COLO829 (cell line): ENCODE measurements at places on chromosomes 4 and X.

DNA sequence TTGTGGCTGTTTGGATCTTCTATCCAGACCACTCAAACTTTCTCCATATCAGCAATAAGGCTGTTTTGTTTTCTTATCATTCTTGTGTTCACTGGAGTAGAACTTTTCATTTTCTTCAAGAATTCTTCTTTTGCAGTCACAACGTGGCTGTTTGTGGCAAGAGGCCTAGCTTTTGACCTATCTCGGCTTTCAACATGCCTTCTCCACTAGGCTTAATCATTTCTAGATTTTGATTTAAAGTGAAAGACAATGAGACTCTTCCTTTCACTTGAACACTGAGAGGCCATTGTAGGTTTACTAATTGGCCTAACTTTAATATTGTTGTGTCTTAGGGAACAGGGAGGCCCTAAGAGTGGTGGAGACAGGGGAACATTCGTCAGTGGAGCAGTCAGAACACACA, 19.1 kb downstream of the FGF2 start:
- DNase-seq = no peak

GRCh38 chr4:140156529-140157171, 2.7 kb upstream of the MAML3 start:
- DNase-seq = no peak

- DNase-seq = no peak
Measured at GRCh38 chr4:20615486-20616260, 84.6 kb upstream of the PACRGL start.

DNA sequence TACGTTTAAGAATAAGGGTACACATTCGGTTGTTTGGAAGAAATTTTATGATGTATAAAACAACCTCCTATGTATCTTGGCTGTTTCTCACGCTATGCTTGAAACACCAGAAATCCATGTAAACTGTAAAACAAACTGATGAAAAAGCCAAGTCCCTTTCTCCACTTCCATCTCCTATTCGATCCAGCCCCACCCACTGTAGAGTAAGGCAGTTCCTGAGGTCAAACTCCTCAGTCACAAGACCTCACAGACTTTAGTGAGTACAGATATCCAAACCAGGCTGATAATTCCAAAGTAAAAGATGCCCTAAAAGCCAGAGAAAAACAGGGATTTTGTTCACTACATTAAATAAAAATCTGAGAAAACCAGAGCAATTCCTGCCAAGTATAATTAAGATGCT, 45.6 kb downstream of the ARHGEF38 start:
- no peak for DNase-seq

DNA sequence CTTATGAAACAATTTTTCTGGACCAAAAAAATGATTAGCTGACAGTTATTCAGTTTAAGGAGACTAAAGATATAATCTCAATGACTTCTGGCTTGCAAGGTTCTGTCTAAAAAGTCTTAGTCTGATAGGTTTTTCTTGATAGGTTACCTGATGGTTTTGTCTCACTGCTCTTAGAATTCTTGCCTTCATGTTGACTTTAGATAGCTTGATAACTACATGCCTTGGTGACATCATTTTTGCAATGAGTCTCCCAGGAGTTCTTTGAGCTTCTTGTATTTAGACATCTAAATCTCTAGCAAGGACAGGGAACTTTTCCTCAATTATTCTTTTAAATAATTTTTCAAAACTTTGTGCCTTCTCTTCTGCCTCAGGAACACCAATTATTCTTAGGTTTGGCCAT, 1965.3 kb downstream of the ARAP2 start:
- DNase-seq = no peak

GRCh38 chr4:8285143-8285975, 15.8 kb downstream of the HTRA3 start:
- DNase-seq = no peak

DNA sequence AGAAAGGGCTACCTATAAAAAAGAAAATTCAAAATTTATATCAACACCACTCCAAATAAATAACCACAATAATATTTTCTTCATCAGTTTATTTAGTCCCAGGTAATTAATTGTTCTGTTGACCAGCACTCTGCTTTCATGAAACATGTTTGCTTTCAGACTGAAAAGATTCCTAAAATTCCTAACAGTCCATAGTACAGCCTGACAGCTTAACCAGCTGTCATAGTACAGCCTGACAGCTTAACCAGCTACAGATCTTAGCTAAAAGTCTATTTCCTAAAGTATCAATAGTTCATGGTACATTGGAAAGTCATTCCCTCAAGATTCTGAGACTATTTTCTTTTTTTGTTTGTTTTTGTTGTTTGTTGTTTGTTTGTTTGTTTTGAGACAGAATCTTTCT, 144.1 kb upstream of the DDX53 start:
- no peak for DNase-seq

DNA sequence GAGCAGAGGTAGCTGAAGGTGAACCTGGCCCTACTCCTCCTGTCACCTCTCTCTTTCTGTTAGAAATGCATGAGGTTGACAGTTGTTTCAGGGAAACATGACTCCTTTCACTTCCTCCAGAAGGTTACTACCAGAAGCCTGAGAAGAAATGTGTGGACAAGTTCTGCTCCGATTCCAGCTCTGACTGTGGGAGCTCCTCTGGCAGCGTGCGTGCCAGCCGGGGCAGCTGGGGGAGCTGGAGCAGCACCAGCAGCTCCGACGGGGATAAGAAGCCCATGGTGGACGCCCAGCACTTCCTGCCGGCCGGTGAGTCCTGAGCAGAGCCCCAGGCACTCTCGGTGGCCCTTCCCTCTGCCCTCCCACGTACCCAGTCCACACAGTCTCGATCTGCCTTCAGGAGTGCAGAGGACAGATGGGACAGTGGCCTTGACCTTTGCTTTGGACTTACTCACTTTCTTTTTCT, 61.3 kb upstream of the TLR2 start:
- no peak for DNase-seq

GRCh38 chr4:3291969-3292570, 751 bp upstream of the RGS12 start:
- no peak for DNase-seq

- peak; percentile 84 for DNase-seq
Measured at GRCh38 chr4:152970102-152970820, 34.1 kb downstream of the FHDC1 start.

- no peak for DNase-seq
Measured at GRCh38 chr4:16593386-16593785, 305.1 kb downstream of the LDB2 start.

DNA sequence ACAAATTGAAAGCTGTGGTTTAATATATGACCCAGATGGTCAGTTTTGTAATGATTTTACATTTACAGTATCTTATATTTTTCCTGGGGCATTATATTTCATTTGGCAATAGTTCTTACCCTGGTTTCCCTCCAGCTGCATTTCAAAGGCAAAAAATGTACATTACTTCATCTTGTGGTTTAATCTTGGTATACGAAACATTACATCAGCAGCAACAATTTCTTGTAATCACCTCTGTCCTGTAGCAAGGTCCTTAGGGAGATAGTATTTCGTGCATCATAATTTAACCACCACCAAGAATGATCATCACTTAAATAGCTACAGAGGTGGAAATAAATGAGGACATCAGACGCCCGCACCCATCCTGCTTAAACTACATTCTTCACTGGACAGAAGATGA, 48.8 kb downstream of the HS6ST2 start:
- DNase-seq = no peak

- DNase-seq = no peak
Measured at GRCh38 chr4:107740950-107741701, 21.1 kb upstream of the PAPSS1 start.

GRCh38 chr4:25727711-25728493, 72.3 kb downstream of the SLC34A2 start:
- no peak for DNase-seq

- no peak for DNase-seq
Measured at GRCh38 chr4:141576585-141577110, 59.7 kb upstream of the IL15 start.

DNA sequence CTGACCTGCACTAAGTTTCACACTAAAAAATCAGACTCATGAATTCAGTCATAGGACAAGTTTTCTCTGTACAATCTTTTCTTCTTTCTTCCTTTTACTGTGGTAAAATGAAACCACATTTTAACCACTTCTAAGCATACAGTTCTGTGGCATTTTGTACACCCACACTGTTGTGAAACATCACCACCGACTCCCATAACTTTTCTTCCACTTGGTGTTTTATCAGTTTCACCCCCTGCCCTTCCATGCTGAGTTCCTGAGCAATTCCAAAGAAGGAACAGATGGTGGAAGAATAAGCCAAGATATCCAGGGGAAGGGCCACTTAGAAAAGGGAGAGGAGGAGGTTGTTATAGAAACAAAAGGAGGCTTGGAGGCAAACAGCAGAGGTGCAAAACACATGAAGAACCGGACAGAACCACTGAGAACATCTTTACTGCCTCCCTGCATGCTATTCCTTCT, 22.6 kb downstream of the SLC25A4 start:
- DNase-seq = peak; percentile 75

- DNase-seq = no peak
Measured at GRCh38 chrX:43559644-43560043, 96.5 kb upstream of the MAOA start.

- DNase-seq = peak; percentile 46
Measured at GRCh38 chr4:123659730-123660129, 263.1 kb downstream of the SPRY1 start.

GRCh38 chr4:15658136-15658770, 3.1 kb upstream of the FBXL5 start:
- DNase-seq = no peak

DNA sequence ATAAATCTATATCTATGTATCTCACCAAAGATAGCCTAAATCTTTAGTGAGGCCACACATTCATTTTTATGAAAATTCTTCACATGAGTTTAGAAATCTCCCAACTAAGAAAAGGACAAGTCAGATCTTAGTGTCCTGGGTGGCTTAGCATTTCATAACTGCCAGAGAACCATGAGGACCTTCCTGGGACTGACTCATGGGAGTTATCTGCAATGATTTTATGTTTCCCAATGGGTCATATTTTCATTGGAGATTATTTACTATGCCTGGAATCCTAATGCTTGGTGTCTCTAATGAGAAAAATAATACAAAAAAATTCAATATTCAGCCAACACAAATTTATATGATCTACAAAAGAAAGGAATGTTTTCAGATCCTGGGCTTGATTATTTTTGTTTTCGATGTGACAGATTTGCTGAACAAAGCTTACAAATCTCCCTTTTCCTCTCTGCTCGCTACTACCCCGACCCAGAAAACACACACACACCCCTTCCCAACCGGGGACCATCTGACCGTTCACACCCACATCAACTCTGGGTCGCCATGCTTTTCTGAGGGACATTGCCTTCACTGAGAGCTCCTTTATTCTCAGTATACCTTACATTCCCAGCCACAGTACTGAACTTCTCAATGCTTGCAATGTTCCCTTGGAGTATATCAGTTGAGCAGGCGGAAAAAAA, 40.1 kb downstream of the SORBS2 start:
- DNase-seq = no peak

GRCh38 chr4:138405466-138405891, 163.3 kb upstream of the SLC7A11 start:
- no peak for DNase-seq

DNA sequence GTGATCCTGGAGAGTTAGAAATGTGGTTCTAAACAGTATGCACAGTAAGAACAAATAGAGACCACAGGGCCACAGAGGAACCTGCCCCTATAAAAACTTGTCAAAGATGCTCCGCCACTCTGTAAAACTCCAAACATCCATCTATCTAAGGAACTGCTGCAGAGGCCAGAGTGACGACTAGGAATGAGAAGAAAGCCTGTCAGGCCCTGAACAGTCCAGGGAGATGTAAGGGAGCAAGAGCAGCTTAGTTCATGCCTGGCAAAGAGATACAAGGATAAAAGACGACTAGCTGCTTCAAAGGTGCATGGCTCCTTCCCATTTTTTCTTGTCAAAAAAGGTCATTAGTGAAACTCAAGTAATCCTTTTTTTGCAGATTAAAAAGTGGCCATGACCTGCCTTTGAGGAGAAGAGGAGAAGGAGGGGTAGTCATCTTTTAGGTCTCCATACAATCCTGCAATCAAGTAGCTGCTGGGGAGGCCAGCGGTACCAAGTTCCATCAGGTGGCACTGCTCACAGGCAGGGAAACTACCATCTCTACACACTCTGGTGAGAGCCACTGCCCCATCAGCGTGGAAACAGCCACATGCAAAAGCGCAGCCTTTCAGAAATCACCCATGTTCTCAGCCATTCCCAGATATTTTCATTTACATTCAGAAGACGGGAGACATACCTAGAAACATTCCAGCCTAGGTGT, 162.1 kb downstream of the TSPAN5 start:
- no peak for DNase-seq

GRCh38 chr4:120921456-120922380, 808 bp downstream of the PRDM5 start:
- peak; percentile 59 for DNase-seq

- DNase-seq = no peak
Measured at GRCh38 chr4:81946996-81947395, 426.8 kb downstream of the HNRNPD start.

GRCh38 chrX:129932016-129932820, 26.3 kb downstream of the UTP14A start:
- peak; percentile 67 for DNase-seq

GRCh38 chr4:7632971-7633370, 198.2 kb upstream of the PSAPL1 start:
- no peak for DNase-seq

- no peak for DNase-seq
Measured at GRCh38 chr4:74546057-74546456, 101.1 kb downstream of the AREG start.

- DNase-seq = no peak
Measured at GRCh38 chrX:17860179-17860780, 818 bp downstream of the RAI2 start.

DNA sequence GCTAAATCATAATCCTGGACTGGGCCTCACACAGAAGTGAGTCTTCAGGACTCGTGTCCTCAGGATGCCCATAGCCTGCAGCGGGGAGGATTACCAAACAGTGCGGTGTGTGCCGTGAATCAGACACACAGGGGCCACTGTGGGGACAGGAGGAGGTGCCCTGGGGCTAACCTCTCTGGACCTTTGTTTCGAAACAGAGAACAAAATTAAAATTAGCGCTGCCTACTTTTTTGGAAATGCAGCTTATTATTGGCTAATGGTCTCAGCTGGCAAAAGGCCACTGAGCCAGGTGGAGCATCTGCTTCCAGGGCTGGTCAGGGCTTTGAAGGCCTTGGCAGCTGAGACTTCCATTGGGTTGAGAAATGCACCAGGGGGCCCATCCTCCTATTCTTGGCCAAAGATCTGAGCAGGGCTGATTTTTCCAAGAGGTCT, 236.2 kb downstream of the EVC2 start:
- no peak for DNase-seq

DNA sequence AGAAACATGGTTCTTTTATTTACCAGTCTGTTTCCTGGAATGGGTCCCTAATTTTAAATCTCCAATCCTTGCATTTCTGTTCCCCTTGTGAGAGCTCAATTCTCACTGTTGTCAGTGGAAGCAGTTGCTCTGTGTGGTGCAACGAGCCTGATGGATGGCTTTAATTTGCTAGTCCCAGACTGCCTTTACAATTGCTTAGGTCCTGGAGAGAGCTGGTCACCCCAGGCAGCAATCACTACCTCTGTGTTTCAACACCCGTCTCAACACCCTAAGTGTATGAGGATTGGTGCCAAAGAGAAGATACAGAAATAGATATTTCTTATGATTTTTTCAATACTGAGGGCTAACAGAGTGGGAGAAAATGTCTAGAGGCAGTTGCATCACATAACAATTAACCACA, 873.8 kb downstream of the GLUD2 start:
- no peak for DNase-seq
